Karpas-422 (cell line): ENCODE measurements at places on chromosomes 13 and 19. TPM values are rescaled to one million over a fixed set of nuclear protein-coding genes. Genes with fewer than 3 reads are reported as not detected.

Gene RNASEH2B
- total RNA-seq = 85.2 and 137 TPM in 2 replicates

Gene FUT1
- total RNA-seq = not detected in 2 replicates

Gene CAPN12
- 0.40 TPM in 1 of 2 replicates, not detected in the other for total RNA-seq

Gene RRAS
- total RNA-seq = 0.22 and 1.8 TPM in 2 replicates

- H3K4me1 ChIP-seq = no peaks in the 10 kb centered on the region
- H3K4me3 ChIP-seq = no peak overlapping the region
These were observed 13.4 kb upstream of the FNDC3A start for GRCh38 chr13:48962281-48962680.

DNA sequence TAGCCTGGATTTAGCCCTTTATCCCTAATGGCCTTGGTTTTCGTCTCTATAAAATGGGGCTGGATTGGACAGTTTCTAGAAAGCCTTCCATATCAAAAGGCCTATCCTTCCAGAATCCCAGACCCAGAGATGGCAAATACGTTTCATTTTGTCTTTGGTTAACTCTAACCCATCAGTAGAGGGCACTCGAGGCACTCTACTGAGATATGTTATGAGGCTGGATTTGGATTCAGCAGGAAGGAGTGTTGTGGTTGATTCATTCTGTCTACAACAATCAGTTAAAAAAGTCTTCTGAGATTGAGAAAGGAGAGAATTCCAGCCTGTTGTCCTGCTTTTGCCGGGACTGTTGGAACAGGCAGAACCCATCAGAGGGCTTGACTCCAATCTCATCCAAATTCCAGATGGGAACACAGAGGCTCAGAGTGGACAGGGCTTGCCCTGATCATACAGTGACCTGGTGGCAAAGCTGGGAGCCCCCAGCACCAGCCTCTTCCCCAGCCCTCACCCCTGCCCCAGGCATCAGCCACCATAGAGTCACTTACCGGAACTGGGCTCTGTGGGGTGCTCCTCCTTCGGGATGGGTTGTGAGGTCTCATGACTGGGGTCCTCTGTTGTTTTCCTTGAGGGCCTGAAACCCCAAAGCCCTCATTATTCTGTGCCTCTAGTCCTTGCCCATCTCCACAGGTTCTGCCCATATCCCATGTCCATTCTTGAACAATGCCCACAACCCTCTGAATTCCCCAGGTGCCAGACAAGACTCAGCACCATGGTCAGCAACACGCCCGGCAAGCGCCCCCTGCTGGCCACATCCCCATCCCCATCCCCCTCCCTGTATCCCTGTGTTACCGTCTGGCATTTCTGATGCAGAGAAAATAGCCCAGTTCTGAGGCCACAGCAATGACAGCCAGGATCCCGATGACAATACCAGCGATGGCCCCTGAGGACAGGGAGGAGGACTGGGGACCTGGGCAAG is 12.3 kb upstream of the ZNF180 start:
- no peak overlapping the region for H3K27ac ChIP-seq
- no peaks in the 10 kb centered on the region for H3K27me3 ChIP-seq
- DNase-seq = peak; percentile 79
- no peaks in the 10 kb centered on the region for H3K4me1 ChIP-seq
- H3K4me3 ChIP-seq = no peak overlapping the region
